Left renal cortex interstitium (tissue), 4 donors: ENCODE measurements at places on chromosomes 6 and 20. TPM values are rescaled to one million over a fixed set of nuclear protein-coding genes. Genes with fewer than 3 reads are reported as not detected.

DNA sequence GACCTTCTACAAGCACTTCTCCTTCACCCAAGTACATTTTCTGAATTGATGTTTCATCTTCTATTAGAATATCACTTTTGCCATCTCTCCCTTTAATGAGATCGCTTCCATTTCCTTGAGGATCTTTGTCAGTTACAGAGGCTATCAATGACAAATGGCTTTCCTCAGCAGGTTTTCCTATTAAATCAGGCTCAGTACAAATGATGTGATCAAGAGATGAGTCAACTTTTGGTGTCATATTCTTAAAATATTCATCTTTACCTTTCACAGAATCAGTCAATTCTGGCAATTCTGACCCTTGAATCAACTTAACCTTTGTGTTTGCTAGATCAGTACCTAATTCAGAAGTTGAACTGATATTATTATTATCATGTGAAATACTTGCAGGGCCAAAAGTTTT, 37.3 kb downstream of the DST start:
- DNase-seq = no peak

DNA sequence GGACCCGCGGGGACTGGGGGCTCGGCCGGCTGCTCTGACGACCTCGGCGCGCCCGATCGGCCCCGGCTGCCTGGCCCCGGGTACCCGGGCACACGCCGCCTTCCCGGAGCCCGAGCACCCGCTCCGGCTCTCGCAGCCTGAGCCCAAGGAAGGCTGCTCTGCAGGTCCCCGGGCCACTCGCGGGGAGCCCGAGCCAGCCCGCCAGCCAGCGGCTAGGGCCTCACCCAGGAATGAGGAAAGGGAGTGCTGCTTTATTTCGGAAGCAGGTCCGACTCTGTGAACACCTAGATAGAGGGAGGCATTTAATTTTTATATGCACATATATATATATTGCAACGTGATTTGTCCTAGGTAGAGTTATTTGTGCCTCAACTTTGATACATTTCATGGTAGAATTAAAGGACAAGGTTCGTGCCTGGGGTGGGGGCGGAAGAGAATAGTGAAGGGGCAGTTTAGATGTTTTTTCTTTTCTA, 15.5 kb downstream of the FOXA2 start:
- DNase-seq = no peak

Gene RAB44
- 0.06 TPM for polyA plus RNA-seq

DNA sequence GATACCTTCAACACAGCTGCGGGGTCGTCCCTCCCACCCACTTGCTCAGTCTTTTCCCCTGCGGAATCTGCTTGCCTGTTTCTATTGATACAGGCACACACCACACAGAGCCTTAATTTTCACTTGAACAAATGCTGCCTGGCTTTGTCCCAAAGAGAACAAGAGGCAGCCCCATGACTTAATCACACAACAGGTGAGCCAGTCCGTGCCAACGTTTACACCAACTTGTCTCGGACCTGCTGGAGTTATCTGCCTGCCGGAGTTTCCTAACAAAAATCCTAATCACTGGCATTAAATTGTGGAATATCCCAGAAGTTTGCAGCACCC, 186.8 kb upstream of the RREB1 start:
- no peak for DNase-seq

GRCh38 chr6:135424385-135424784, 73.2 kb downstream of the AHI1 start:
- DNase-seq = no peak

Gene MEP1A
- polyA plus RNA-seq = not detected

DNA sequence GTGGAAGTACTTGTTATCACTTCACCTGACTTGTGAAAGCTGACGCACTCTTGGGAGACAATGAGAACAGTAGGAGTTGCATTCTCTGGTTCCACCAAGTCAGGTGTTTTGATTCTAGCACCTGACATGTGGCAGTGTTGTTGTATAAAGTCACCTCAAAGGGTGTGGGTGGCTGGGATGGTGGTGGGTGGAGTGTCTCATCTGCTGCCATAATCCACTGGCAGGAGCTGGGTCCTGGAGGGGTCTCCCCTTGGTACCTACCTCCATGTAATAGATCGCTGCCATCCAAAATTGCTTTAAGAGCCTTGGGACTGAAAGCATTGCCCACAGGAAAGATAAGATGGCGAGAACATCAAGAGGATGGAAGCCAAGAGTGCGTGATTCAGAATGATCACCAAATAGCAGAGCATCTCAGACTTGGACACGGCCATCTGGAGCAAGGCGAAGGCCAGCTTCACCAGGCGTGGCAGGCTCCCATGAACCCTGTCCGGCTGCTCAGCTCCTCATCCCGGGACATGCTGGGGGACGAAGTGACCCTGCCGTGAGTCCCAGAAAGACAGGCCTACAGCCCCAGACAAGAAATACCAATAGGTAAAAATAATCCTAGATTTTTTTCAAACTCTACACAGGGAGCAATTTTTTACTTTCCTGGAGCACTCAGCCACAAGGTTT, 56.6 kb downstream of the NPEPL1 start:
- no peak for DNase-seq

DNA sequence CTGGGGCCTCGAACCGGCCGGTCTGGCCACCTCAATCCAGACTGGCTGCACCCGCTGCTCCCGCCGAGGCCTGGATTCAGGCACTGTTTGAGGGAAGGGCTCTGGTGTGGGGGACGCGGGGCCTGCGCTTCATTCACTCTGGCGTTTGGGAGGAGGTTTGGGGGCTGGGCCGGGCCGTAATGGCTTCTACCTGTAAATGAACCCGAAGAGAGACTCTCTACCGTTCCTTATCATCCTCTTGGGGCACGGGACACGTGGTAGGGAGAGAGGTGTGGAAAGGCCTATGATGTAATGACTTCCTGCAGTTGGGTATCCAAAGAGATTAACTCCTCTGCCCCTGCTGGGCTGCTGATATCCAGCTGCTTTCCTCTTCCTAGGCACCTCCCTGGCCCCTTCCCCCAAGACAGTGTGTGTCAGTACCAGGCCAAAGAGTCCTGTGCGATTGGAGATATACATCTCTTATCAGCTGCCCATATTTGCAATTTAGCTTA, 1.8 kb downstream of the FOXO3 start:
- no peak for DNase-seq

Gene OVOL2
- 0.54 TPM for polyA plus RNA-seq

DNA sequence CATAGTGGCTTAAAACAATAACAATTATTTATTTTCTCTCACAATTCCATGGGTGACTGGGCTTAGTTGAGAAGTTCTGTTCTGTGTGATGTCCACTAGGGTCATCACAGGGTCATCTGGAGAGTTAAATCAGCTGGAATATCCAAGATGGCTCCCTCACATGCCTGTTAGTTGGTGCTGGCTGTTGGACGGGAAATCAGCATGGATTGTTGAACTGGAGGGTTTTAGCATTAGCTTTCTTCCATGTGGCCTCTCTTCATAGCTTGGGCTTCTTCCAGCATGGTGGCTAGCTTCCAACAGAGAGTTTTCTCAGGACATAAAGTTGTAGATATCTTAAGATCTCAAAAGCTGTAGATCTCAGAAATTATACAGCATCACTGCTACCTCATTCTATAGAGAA, 19.6 kb downstream of the MARCKS start:
- no peak for DNase-seq

DNA sequence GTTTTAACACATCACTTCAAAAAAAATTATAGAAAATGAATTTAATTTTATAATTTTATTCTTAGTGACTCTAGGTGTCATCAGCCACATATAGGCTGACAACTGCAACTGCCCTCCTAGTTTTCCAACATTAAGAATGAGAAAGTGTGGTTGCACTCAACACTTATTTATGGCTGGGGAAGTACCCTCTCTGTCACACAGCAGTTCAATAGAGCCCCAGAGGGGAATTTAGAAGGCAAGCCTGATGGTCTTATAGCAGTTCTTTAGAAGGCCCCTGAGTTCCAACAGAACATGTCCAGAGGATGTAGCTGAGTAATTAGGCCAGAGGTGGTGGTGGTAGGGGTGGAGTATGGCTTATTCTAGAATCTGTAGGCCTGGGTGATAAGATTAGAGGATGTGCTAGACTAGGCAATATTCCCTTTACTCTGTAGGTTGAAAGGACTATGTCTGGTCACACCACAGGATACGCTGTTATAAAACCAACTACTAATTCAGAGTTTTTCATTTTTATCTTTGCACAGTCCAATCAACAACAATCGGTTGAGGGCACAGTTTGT, 226.5 kb upstream of the CITED2 start:
- no peak for DNase-seq

Gene RIMS4
- polyA plus RNA-seq = 0.60 TPM
